Vagina (tissue), 2 donors: ENCODE measurements at places on chromosomes 5 and 9. TPM values are rescaled to one million over a fixed set of nuclear protein-coding genes. Genes with fewer than 3 reads are reported as not detected.
A peak's percentile ranks its signal among the peaks of the same experiment; 100 is the strongest.

GRCh38 chr9:133163504-133164172 lies at the start of gene GBGT1:
TSS of gene GBGT1 (minus strand) at chr9:133163914. CDS start at chr9:133162412, 1,502 bp downstream.
- peaks cover 33% of the 10 kb centered on the region for H3K4me1 ChIP-seq
- peak within 1 kb of the TSS; percentile 80 for H3K4me3 ChIP-seq
- H3K27ac ChIP-seq, result peak within 1 kb of the TSS; percentile 60
- DNase-seq, result no peak
- no peaks in the 10 kb centered on the region for H3K36me3 ChIP-seq
- no peaks in the 10 kb centered on the region for H3K27me3 ChIP-seq

- DNase-seq, result no peak
- no peaks in the 10 kb centered on the region for H3K4me1 ChIP-seq
- no peak overlapping the region for H3K27ac ChIP-seq
- no peaks in the 10 kb centered on the region for H3K27me3 ChIP-seq
- no peaks in the 10 kb centered on the region for H3K36me3 ChIP-seq
- H3K4me3 ChIP-seq, result no peak overlapping the region
These were observed 484.4 kb upstream of the KIF2A start for GRCh38 chr5:61821561-61821960.

MEGF10 gene
- total RNA-seq, result 0.74 TPM

DNA sequence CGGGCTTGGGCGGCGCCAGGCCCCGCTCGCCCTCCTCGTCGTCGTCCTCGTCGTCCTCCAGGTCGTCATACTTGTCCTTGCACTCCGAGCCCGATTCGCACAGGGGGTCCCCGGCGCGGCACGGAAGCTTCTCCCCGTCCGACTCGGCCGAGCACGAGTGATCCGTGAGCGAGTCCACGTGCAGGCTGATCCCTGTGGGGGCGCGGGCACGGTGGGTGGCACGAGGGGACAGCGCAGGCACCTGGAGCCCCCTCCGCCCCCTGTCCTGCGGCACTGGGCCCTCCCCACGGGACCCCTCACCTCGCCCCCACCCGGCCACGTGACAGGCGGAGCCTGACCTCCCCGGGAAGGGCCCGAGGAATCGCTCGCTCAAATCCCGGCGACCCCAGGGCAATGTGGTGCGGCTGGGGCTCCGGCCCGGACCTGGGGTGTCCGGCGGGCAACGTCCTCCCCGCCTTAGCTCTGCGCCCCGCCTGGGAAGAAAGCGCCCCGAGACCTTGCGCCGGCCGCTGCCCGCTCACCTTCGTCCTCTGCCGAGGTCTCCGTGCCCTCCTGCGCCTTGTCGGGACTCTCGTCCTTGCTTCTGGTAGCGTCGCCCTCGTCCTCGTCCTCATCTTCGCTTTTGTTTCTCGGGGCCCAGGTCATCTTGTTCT lies 2.5 kb downstream of the IRX2 start:
- H3K36me3 ChIP-seq, result peaks cover 3% of the 10 kb centered on the region
- H3K27me3 ChIP-seq, result peaks cover 12% of the 10 kb centered on the region
- no peak overlapping the region for H3K4me3 ChIP-seq
- DNase-seq, result no peak
- H3K27ac ChIP-seq, result no peak overlapping the region

DNA sequence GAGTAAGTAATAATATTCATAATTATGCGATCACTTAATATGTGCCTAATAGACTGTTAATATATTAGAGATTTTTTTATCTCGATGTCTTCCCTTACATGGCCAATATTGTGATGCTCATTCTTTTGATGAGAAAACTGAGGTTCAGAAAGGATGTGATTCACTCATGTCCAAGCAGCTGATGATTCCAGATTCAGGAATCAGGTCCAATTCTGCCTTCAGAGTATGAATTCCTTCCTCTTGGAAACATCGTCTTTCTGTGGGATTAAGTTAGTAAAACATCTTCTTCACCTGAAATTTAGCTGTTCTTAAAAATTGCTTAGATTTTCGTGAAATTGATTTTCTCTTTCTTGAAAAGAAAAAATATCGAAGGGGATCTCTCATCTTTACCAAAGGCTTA lies 242.5 kb upstream of the RFX3 start:
- no peaks in the 10 kb centered on the region for H3K27me3 ChIP-seq
- DNase-seq, result no peak
- H3K4me3 ChIP-seq, result no peak overlapping the region

CDHR2 gene
- not detected for total RNA-seq

DNA sequence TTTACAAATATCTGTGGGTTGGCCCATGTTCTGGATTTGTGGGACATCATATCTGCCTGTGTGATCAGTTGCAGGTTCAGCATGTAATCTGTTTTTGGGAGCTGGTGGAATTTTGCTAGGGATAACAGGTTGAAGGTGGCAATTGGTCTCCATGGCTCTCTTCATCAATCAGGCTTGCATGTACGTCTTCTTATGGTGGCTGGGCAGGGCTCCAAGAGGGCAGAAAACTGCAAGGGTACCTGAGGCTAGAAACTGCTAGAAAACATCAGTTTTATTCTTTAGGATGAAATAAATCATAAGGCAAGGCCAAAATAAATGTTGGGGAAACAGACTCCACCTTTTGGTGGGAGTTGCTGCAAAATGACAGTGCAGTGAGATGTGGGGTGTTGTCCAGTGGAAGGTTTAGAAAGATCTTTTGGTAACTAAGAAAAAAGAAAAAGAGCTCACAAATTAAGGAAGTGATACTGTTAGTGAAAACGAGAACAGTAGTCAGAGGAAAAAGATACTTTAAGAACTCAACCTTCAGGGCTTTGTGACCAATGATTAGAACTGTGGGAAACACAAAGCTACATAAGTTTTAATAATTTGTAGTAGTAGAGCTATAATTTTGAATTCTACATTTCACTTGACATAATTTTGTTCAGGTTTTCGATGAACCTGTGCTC lies 300.7 kb upstream of the IZUMO3 start:
- no peaks in the 10 kb centered on the region for H3K4me1 ChIP-seq
- no peaks in the 10 kb centered on the region for H3K27me3 ChIP-seq
- no peak overlapping the region for H3K4me3 ChIP-seq
- no peak for DNase-seq
- no peak overlapping the region for H3K27ac ChIP-seq

- no peaks in the 10 kb centered on the region for H3K36me3 ChIP-seq
- H3K4me3 ChIP-seq, result no peak overlapping the region
- H3K27me3 ChIP-seq, result no peaks in the 10 kb centered on the region
- H3K27ac ChIP-seq, result no peak overlapping the region
- no peak for DNase-seq
- no peaks in the 10 kb centered on the region for H3K4me1 ChIP-seq
These were observed 224.1 kb upstream of the RIOK2 start for GRCh38 chr5:97406946-97407676.

GRCh38 chr9:130213911-130214761 lies 41.9 kb downstream of the NCS1 start:
- H3K27ac ChIP-seq, result no peak overlapping the region
- no peaks in the 10 kb centered on the region for H3K36me3 ChIP-seq
- peaks cover 36% of the 10 kb centered on the region for H3K4me1 ChIP-seq
- no peaks in the 10 kb centered on the region for H3K27me3 ChIP-seq
- no peak for DNase-seq
- H3K4me3 ChIP-seq, result no peak overlapping the region

MATR3 gene
- total RNA-seq, result 126 TPM

GRCh38 chr9:92808726-92809451 lies 44.3 kb upstream of the BICD2 start:
- H3K36me3 ChIP-seq, result no peaks in the 10 kb centered on the region
- no peak overlapping the region for H3K27ac ChIP-seq
- no peak for DNase-seq
- H3K27me3 ChIP-seq, result peaks cover 27% of the 10 kb centered on the region

DNA sequence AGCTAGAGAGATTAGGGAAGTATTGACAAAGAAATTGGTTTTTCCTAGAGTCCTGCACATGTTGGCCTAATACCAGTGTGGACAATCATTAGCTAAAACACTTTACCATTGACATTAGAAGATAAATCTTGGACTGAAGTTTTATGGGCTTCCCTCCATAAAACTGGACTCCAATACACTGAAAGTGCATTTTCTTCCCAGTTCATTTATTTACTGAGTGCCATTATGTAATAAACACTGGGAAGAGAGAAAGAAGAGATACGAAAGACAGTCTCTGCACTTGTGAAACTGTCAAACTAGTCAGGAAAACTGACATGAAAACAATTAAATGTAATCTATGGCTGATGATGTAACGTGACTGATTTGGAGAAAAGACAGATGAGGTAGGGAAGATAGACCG lies 539.3 kb downstream of the ZNF608 start:
- H3K36me3 ChIP-seq, result no peaks in the 10 kb centered on the region
- DNase-seq, result no peak
- no peak overlapping the region for H3K27ac ChIP-seq
- H3K4me1 ChIP-seq, result no peaks in the 10 kb centered on the region
- no peaks in the 10 kb centered on the region for H3K27me3 ChIP-seq

GRCh38 chr5:4097199-4097598 lies 501.6 kb downstream of the IRX1 start:
- no peaks in the 10 kb centered on the region for H3K4me1 ChIP-seq
- peak; percentile 13 for DNase-seq

TERT gene
- not detected for total RNA-seq
